H7 (cell line): ENCODE measurements at places on chromosomes 12 and 14.

- no peak for DNase-seq
Measured at GRCh38 chr14:61934385-61934784, 172.2 kb downstream of the SNAPC1 start.

DNA sequence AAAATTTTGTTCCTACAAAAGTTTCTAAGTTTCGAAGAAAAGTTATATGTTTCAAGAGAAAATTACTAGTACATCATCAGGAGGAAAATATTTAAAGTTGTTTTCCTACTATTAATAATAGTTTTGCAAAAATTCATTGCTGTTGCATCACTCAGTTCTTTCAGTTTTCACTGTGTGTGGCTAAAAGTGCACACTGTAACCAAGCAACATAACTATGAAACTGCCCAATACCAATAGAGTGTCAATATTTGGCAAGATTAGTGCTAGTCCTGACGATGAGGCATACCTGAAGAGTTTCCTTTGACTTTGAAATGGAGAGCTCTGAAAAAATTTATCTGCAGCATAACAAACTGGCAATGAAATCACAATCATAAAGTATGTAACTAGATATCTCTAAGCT is 194.3 kb downstream of the CPNE8 start:
- DNase-seq: no peak

- no peak for DNase-seq
Measured at GRCh38 chr12:73726881-73727280, 810.8 kb upstream of the ATXN7L3B start.

DNA sequence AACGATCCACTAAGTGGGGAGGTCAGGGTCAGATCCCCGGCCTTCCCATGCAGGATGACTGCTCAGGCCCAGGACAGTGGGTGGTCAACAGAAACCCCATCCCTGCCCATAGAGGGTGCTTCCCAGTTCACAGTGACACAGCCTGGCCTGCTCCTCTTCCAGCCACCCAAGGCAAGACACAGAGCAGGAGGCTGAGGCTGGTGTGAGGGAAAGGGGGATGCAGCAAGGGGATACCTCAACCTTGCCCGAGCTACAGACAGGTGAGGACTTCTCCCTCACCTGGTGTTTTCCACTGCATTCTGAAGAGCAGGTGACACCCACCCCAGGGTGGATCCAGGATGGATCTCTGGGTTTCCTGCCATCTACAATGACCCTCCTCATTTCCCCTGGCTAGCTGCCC is 106.7 kb downstream of the KIF26A start:
- DNase-seq: no peak

- DNase-seq: peak; percentile 77
Measured at GRCh38 chr12:101969-102878, 35.7 kb downstream of the IQSEC3 start.

DNA sequence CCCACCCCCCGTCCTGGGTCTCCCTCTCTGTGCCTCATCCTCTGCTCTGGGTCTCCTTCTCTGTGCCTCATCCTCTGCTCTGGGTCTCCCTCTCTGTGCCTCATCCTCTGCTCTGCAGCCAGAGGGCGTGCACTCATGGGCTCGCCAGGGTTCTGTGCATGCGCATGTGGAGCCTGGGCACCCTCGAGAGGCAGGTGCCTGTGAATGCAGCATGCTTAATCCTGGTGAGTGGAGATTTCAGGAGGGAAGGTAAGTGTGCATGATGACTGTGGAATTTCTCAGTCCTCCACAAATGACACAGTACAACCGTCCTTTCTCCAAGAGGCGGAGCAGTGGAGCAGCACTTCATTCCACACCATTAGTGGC is 65.2 kb downstream of the EP400 start:
- DNase-seq: peak; percentile 46

GRCh38 chr12:67590149-67590790 is 58.3 kb upstream of the DYRK2 start:
- no peak for DNase-seq

DNA sequence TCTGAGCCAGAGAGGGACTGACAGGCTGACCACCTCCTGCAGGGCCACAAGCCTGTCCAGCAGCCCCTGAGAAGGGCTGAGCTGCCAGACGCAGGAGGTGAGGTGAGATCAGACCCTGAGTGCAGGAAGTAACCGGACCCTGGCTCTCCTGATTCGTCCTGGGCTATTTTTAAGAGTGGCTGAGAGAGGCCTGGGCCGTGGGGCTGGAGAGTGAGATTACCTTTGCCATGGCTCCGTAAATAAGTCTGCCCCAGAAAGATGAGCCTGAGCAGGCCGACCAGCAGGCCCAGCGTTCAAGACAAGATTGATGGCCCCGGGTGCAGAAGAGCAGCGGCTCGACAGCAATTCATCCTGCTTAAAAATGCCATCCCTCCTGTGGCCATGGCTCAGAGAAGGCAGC is 54.2 kb downstream of the SPTB start:
- DNase-seq: no peak

GRCh38 chr14:48568688-48569087 is 893.3 kb upstream of the MDGA2 start:
- no peak for DNase-seq

GRCh38 chr14:87667659-87668058 is 325.3 kb downstream of the GALC start:
- DNase-seq: no peak

DNA sequence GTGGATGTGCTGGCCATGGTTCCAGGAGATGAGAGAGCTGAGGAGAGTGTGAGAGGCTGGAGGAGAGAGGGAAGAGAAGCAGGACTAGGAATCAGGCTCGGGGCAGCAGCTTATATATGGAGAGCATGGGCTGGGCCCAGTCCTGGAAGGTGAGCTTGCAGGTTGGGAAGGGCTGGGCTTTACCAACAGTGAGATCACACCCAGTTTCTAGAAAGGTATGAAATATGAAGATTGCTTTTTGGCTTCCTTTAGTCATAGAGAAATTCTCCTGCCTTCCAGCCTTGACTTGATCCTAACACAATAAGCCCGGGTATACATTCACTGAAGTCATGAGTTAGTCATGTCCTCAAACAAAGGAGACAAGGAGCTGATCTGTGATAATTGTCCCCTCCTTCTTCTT is at the start of gene KRT6A:
Gene KRT6A, minus strand, starts transcription at position 86 of the 400 bp plus-strand sequence. Its CDS starts 69 bp downstream, at position 17.
- DNase-seq: no peak

GRCh38 chr14:79745046-79745445 is 466.3 kb downstream of the DIO2 start:
- no peak for DNase-seq

- DNase-seq: no peak
Measured at GRCh38 chr14:77286576-77286975, 15.6 kb upstream of the NGB start.

DNA sequence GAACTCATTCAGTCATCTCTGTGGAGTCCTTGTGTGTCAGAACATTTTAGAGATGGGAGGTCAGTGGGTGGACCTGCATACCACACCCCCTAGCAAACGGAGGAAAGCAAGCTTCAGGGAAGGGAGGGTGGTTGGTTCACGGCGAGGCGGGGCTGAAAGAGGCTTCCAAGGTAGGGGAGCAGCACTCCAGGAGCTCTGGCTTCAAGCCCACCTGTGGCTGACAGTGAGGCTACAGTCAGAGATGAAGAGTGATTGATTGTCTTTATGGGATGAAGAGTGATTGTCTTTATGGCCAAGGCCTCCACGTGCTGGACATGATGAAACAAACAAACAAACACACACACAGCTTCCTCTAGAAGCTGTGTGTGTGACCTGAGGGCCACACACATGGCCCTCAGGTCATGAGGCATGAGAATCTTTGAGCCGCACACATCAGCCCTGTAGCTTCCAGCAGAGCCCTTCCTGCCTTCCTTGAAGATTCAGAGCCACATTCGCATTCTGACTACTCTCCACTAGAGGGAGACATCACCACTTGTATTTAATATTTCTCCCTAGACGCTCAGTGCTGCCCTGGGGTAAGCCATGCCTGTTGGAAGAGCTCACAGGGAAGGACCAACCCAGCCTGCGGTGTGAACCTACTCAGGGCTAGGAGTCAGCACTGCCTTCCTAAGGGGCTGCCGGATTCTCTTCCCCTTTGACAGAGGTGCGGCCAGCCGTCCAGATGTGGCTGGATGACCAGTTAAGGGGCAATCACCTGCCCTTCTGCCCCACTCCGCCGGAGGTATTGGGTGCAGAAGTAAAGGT is 54.4 kb upstream of the KCNA1 start:
- peak; percentile 85 for DNase-seq

DNA sequence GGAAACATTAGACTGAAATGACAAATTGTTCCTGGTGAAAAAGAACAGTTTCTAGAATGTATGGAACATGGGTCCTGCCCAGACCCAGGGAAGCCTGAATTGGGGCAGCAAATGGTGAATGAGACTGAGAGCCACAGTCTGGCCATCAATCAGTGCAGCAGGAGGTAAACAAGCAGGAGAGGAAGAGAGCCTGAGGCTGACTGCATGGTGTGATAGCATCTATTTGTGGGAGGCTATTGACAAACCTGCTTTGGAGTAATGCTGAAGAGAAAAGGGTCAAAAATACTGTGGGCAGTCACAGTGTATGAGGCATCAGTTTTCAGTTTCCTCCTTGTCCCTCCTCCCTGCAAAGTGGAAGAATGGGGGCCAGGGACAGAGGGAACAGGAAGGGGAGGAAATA is 136.8 kb downstream of the ANKS1B start:
- DNase-seq: no peak

DNA sequence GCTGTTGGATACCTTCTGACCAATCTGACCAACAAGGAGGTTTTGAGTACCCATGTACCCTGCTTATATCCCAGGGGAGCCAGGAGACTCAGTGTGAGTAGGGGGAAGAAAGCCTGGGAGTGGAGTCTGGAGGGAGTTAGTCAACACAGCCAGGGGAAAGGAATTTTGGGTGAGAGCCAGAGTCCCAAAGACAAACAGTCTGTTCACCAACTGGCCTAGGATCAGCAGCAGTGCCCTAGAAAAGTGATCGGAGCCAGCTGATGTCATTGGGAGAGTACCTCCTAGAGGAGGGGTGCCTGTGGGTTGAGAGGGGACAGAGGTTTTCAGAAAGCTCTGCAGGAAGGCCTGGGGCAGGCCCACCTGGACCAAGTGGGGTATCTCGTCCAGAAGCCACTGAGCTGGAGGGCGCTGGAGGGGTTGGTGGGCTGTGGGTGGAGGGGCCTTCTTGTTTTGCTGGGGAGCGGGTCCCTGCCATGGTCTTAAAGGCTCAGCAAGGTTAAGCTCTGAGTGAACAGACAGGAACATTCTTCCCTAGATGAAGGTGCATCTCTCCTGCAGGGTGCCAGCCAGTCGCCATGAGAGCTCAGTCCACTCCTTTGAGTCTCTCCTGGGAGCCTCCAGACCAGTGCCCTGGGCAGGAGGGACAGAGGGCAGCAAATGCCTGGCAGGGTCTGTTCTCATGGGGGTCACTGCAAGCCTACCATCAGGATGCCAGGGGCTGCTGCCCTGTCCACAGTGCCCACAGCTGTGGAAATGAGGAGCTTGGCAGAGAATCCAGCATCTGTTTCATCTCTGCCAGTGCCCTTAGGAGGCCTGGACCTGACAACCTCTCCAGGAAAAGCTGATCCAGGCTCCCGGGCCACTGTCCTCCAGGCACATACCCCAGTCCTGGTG is 63.6 kb downstream of the CHGA start:
- no peak for DNase-seq

GRCh38 chr12:24227551-24227950 is 278.1 kb upstream of the SOX5 start:
- DNase-seq: no peak

DNA sequence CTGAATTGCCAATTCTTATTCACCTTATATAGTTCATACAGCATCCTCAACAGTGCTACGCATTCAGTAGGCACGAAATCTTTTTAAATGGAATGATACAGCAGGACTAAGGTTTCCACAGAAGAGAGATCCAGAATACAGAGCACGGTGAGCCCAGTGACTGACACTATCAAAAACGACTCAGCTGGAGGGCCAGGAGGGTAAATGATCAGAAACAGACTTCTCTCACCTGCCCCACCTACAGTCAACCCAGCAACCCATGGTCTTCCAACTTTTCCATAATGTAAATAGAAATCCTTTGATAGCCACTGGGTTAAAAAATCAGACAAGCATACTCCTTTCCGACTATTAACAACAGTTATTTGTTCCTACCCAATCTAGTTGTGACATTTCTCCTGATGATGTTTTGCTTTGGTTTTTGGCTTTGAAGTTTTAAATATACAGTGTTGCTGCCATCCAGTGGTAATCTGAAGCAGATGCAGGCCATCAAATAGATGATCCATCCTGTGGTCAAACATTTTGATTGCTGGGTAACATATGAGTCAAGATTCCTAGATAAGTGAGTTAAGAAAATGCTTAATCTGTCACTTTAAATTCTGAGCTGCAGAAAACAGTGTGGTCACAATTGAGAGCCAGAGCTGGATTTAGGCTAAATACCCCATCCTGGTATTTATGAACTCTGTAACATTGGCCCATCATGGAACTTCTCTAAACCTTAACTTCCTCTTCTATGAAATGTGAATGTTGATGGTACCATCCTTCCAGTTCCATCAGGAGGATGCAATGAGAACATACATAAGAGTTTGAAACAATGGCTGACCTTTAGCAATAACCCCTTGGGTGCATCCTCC is 42.0 kb downstream of the GPHB5 start:
- peak; percentile 64 for DNase-seq

DNA sequence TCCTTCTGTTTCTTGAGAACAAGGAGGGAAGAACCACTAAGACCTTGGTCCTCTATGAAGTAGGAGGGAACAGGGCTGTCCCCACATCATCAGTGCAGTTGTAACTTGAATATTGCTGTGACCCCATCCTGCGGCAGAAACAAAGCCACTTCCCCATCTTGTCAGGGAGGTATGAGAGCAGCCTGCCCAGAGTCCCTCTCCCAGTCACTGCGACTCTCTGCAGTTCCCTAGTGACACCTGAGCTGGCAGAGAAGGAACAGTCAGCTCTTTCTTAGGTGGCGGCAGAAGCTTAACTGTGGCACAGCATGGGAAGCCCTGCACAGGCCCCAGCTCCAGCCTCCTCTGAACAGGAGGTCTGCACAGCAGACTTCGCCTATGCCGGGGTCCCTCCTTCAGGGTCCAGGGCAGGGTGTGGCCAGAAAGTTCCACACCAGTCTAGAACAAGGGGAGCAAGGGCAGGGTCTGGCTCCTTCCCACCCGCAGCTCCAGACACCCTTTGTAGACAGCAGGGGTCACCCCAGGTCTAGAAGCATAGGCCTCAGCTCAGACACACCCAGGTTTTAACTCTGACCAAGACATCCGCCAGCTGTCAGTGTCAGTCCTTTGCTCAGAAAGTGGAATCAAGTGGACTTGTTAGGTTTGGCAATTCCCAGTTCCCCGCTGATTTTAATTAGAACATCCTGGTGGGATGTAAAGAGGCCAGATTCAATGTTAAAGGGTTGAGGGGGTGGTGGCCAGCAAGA is 36.8 kb downstream of the DEGS2 start:
- DNase-seq: no peak

- no peak for DNase-seq
Measured at GRCh38 chr14:22202313-22202712, 386.7 kb downstream of the DAD1 start.
